ENCODE measurements at places on chromosomes 5 and 9.

DNA sequence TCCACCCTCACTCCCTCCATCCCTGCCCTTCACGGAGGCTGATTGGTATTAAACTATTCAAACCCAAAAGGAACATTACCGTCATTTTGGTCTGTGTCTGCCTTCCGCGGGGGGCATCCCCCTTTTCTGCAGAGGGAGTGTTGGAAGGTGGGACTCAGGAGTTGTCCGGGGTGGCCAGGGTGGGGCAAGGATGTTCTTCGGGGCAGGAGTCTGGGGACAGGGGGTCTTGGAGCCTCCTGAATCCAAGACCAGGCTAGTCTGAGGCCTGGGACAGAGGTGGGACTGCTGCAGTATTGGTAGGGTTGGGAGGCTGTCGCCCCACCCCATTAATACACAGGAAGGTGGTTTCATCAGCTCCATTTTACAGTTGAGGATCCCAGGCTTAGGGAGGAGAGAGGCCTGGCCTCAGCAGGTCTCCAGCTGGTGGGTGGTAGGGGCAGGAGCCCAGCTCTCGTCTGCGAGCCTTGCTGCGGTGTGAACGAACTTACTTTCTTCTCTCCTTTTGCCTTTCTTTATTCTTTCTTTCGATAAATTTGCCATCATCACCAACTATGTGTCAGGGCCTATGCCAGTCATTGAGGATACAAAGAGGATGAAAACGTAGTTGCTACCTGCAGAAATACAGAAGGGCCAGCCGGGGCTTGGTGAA, 33.8 kb downstream of the DAB2IP start:
- DNase-seq = no peak

DNA sequence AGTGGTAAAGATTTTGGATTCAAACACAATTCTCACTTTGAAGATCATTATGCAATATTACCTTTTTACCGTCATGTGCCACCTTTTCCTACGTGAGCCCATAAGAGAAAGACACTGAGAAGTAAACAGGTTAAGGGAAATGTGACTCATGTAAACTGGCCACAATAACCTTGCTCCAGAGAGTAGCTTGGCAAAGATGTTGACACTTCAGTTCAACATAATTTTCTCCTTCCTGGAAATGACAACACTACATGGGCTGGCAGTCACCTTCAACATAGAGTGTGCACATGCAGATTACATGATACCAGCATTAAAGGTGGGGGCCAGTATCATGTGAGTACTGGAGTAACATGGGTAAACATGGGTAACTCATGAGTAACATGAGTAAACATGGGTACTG, 141.9 kb downstream of the CDK5RAP2 start:
- no peak for DNase-seq

DNA sequence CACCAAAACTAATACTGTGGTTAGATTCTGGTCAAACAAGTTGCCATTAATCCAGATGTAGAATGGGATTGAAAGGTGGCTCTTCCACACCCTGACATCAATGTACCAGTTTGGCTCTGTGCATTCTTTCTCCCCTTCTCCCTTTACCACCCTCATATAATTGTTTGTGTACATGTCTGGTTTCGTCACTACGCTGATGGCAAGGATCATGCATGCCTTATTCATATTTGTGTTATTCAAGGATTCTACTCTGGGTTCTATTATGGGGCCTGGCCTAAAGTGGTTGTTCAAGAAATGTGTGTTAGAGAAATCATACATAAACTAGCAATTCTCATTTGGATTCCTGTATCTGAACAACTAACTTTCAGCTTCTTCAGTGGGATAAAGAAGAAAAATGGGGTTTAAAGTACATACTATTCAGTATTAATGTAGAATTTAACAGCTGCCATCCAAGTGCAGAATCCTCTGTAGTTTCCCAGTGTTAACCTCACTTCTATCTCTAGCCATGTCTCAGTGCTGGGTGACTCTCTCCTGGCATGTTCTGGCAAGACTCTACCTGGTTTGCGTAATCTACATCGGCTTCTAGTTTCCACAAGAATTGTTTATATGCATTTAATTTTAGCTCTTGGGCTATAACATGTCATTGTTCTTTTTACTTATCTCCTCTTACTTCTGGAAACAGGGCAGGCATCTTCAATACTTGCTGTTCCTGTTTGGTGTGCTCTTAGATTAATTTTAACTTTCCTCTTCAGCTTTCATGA, 27.9 kb upstream of the CDKN2B start:
- peak; percentile 12 for DNase-seq

DNA sequence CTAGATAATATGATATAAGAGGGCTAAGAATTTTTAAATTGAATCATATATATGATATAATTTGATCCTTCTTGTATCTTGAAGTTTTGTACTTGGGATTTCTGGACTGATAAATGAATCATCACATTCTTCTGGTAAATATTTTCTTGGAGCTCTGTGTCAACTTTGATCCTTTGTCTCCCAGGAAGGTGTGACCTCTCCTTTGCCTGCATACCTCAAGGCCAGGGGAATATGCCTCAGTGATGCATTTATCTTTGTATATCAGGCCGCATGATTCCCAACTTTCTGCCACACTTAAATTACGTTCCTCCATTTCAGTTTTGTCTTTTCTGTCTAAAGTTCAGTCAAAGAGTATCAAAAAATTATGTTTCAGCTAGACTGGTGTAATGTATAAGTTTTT, 101.2 kb downstream of the NLN start:
- DNase-seq = no peak

DNA sequence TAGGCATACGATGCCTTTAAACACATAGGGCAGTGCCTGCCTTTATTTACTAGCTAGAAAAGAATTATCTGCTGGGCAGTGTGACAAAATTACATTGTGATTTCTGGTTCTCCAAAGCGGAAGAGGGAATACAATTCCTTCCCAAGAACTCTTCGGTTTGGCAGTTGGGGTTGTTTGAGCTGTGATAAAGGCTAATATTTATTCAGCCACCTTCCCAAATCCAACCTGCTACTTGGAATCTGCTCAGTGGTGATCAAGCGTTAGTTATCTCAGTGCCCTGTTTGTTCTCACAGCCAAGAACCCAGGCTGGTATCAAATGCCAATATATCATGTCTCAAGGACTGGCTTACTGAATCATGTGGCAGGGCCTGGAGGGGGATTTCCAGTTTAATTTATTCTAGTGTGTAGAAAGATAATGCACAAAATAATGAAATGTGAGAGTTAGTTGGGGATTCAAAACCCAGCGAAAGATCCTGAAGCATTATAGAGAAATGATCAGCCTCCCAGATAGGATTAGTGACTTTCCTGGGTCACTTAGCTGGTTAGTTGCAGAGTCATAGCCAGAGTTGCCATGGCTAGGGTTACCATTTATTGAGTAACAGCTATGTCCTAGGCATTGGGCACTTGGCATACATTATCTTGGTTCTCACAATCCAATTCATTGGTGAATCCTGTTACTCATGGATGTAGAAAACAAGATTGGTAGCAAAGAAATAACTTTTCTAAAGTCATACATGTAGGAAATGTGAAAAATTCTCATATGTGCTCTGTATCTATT, 457.0 kb upstream of the KLF4 start:
- DNase-seq = peak; percentile 34

DNA sequence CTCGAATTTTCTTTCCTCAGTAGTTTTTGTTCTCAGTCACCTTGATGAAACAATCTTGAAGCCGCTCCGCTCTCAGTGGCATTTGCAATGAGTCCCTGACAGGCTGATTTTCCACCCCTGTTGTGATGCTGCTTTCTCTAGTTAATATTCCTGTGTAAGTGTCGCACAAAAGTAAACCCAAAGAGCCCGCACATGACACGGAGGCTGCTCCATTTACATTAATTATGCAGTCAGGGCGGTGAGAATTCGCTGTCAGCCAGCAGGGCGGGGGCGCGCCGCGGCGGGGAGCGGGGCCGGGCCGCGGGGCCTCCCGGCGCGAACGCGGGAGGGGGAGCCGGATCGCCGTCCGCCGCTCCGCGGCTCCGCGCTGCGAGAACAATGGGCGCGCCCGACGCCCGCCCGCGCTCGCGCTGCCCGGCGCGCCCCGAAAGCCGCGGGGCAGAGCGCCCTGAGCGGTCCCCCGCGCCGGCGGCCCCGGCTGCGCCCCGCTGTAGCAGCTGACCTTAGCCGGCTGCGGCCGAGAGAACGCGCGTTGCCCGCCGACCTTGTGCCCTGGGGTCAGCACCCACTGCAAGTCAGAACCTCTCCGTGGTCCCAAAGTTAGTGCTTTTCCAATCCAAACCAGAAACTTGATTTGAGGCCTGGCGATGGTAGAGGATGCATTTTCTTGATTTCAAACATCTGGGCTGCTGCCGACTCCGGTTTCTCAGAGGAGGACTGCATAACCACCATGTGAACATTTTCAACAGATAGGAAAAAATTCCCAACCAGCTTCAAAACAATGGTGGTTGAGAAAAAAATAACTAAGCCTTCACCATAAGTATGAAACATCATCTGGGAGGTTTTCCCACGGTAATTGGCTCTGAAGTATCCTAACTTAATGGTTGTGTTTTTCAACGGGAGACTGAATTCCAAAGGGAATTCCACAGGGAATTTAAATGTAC, 142.6 kb downstream of the PBX3 start:
- no peak for DNase-seq

GRCh38 chr9:122355336-122355875, 15.4 kb upstream of the PTGS1 start:
- no peak for DNase-seq

GRCh38 chr5:126744836-126745235, 32.1 kb upstream of the LMNB1 start:
- no peak for DNase-seq

- no peak for DNase-seq
These were observed 57.9 kb downstream of the LRRTM2 start for GRCh38 chr5:138817241-138817640.

GRCh38 chr9:127175319-127175715, 52.9 kb upstream of the ANGPTL2 start:
- no peak for DNase-seq

DNA sequence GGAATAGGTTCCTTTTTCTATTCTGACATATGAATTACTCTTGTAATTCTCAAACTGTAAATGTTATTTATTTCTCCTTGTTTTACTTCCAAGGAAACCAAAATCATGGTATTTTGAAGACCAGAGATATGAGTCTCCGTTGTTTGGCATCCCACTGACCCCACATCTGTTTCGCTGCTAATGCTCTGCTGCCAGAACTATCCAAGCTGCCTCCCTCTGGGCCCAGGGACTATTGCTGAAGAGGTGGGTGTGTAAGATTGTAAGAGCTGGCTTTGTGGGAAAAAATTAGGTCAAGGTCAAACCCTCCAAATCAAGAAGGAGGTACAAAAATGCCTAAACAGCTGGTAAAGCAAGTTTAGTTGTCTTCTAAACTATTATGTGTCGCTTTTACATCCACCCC, 129.4 kb upstream of the MYO10 start:
- DNase-seq = no peak

GRCh38 chr5:78896132-78896531, 89.0 kb downstream of the ARSB start:
- no peak for DNase-seq

DNA sequence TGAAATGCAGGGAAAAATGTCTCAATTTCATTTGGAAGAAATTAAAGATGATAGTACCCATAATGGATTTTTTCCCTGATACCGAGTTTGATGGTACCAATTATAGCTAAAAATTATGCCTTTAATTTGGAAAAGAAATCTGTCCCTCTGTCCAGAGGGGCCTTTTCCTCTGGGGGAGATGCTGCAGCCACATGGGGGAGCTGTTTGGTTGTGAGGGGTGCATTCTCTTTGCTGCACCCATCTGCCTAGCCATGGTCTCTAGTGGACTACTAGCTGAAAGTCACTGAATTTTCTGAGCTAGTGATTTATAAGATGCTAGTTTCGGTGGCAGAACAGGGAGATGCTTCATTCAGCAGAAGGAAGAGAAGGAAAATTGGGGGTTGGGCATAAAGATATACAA, 9.6 kb downstream of the SEC61B start:
- DNase-seq = no peak

- no peak for DNase-seq
These were observed 24.0 kb downstream of the GALNT10 start for GRCh38 chr5:154214371-154215106.

DNA sequence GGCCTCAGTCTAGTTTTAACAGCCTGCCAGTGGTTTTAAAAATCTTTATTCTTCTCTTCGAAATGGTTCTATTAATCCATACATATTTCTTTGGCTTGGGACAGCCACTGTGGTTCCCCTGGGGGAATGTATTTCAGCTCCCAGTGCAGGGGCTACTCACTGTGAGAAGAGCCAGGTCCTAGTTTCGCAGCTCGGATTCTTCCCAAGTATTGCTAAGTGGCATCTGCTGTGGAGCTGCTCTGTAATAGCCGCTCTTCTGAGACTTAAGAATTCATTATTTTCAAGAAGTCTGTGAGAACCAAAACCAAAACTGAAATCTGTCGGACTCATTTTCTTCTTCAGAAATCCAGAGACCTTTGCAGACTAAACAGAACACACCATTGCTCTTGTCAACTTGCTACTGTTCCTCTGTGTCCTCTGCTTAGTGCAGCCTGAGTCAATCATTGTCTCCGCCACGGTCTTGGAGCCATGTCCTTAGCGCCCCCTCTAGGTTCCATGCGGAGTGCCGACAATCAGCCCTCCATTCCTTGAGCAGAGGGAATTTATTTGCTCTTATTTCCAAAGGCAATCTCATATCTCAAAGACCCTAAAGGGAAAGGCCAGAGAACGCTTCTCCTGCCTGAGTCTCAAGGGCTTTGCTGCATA, 478.2 kb downstream of the SPATA31D1 start:
- DNase-seq = no peak

- no peak for DNase-seq
These were observed 61.5 kb downstream of the TMEM167A start for GRCh38 chr5:83015676-83016075.
